Suppressor macrophage treated with lipopolysaccharide for 1 hour (primary cell): ENCODE measurements at places on chromosomes 16 and 17.

DNA sequence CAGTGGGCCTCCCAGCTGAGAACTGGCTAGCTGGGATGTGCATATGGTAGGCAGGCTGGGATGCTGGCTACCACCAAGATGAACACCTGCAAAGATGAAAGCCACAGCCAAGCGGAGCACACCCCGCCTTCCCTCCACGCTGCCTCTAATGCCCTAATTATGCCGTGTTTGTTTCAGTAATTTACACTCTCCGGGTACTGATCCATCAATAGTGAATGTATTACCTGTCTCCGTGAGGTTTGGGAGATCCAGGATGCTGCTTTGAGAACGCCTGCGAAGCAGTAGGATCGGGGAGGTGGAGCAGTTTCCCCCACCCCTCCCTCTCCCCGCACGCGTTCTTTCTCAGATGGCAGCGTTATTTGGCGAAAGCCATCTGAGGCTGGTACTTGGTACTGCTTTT lies 28.9 kb upstream of the GSE1 start:
- DNase-seq = no peak

DNA sequence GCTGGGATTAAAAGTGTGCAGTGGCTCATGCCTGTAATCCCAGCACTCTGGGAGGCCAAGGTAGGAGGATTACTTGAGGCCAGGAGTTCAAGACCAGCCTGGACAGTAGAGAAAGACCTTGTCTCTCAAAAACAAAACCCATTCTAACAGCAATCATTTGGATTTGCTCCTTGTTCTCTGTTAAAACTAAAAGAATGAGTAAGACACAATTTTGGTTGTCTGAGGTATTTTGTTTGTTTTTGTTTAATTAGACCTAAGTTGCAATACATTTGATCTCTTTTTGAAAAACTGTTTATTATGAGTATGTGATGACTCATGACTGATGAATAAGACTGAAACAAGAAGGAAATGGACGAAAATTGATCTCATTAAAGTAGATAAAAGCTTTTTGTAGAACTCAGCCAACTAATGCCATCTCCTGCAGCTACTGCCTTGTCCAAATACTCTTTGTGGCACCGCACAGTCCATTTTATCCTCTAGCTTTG lies 29.0 kb downstream of the GLG1 start:
- no peak for DNase-seq

DNA sequence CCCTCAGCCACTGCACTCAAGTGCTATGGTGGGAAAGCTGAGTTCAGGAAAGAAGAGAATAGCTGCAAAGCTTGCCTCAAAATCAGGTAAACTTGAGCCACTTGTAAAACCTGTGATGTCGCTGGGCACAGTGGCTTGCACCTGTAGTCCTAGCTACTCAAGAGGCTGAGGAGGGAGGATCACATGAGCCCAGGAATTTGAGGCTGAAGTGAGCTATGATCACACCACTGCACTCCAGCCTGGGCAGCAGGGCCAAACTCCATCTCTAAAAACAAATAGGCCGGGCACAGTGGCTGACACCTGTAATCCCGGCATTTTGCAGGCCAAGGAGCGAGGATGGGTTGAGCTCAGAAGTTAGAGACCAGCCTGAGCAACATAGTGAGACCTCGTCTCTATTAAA lies 26.4 kb upstream of the SMURF2 start:
- DNase-seq = no peak

- no peak for DNase-seq
These were observed at the start of gene MYOCD for GRCh38 chr17:12665263-12666210. TSS of gene MYOCD (plus strand) at chr17:12665890. CDS start at chr17:12666189, 299 bp downstream.

DNA sequence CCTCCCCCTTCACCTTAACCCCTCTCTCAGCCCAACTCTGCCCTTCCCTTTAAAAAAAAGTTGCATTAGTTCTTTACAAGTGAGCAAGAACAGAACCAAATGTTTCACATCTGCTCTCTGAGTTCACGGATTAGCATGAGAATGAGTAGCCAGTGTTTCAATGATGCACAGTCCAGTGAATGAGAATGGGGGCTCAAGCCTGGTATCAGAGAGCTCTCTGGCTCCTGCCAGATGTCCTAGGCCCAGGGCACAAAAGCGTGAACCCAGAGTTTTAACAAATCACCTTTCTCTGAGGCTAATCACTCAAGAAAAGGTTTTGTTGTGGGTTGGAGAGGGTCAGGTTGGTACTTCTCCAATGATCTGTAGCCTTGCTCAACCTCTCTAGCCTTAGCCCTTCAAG lies 41.5 kb upstream of the HS3ST3A1 start:
- no peak for DNase-seq

DNA sequence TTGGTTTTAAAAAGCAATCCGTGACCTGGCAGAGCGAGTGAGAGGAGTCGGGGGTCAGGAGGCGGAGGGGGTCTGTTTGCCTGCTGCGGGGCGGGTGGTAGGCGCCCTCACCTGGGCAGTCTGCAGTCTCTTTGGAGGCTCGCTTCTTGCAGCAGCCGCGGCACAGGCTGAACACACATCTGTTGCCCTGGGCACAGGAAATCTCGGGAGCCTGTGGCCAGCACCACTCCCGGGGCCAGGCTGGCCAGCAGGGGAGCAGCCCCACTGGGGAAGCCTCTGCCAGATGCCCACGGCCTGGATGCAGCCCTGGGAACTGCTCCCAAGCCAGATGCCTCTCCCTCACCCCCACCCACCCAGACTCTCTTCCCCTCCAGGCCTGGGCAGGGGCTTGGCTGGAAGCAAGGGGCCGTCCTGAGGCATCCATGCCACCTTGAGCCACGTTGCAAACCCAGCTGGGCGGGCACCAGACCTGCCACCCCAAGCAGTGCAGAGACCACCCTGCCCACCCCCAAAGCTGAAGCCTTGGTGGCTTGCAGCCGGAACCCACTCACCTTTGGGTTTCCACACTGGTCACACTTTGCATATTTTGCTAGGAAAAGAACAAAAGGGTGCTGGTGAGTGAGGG lies 6.6 kb downstream of the GPS1 start:
- DNase-seq = no peak

DNA sequence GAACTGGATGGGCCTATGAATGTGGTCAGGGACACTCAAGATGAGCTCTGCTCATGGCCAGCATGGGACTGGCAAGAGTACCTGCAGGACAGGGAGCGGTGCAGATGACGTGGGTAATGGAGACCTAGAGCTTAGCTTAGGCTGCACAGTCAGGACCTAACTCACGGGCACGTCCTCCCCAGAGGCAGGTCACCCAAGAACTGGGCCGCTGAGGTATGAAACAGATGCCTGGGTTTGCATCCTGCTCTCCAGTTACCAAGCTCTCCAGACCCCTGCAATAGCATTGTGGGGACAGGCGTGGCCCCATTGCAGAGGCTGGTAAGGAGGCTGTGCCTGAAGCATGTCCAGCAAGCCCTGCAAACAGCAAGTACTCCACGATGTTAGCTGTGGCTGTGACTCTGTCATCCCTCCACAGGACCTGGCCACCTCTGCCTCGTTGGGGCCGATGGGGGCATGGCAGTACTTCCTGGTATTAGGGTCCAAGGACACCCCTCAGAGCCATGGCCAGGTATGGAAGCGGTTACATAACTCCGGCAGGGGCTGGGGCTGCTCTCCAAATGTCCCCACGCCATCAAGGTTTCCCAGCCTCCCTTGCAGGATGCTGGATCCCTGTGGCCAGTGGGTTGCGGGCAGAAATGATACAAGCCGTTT lies 37.5 kb upstream of the RBFOX3 start:
- DNase-seq = no peak

DNA sequence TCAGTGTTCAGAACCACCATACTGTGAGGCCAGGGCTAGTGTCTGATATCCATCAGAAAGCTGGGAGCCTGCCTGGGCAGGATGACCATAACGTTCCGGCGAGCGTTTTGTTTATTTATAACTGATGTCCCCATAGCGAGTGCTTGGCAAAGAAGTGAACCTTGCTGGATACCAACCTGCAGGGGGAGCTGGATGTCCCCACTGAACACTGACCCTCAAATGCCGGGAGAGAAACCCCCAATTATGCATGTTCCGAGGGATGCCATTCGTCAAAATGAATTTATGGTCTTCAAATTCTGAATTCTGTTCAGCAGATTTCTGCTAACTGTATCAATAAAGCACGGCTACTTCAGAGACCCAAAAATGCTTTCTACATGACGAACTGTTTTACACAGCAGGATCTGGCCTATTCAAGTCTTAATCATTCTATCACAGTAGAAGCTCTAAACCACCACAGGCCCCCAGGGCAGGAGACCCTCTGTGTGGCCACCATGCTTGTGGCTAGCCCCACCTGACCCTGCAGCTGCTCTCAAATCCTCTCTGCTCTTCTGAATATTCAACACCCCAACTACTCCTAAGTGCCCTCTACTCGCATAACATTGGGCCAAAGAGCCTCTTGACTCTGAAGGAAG lies 15.2 kb downstream of the MED24 start:
- no peak for DNase-seq

DNA sequence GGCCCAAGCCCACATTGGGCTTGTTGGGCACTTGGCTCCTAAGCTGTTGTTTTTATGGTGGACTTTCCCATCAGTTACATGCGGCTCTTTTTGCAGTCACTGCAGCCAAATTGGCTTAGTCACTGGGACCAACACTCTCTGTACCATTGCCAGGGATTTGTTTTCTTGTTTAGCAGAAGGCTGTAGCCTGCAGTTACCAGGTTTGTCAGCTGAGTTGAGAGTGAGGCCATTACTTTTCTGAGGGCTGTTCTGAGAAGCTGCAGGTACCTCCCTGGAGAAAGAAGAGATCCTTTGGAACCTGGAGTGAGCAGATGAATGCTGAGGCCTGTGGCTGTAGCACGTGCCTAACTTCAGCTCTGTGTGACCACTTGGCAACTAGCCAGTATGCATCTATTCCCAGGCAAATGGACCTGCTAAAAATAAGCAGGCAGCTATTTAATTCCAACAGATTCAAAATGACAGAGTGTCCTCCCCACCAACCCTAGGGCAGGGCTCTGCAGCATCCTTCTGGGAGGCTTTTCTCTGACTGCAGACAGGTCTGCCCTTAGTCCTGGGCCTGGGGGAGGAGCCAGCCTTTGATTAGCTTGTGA lies 12.9 kb downstream of the AKAP1 start:
- DNase-seq = no peak
